Tongue (tissue), 3 donors: ENCODE measurements at places on chromosomes 12 and 14. TPM values are rescaled to one million over a fixed set of nuclear protein-coding genes. Genes with fewer than 3 reads are reported as not detected.

- DNase-seq: peak; percentile 84
Measured at GRCh38 chr12:57214398-57214781, 2.2 kb upstream of the NXPH4 start.

GRCh38 chr12:68521848-68522502 lies 88.7 kb upstream of the RAP1B start:
- DNase-seq: no peak

DNA sequence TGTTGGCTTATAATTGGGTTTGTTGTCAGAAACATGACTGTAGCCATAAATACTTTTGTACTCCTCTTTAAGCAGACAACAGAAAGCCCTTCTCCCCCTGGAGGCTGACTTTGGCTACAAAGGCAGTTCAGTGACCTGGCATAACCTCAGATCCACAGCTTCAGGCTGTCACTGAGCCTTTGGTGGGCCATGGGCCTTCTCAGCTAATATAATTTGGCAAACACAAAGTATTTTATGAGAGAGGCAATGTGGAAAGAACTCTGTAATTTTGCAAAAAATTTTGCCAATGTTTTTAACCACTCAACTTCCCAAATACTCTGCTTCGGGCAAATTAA lies 15.5 kb upstream of the MGP start:
- DNase-seq: no peak

DNA sequence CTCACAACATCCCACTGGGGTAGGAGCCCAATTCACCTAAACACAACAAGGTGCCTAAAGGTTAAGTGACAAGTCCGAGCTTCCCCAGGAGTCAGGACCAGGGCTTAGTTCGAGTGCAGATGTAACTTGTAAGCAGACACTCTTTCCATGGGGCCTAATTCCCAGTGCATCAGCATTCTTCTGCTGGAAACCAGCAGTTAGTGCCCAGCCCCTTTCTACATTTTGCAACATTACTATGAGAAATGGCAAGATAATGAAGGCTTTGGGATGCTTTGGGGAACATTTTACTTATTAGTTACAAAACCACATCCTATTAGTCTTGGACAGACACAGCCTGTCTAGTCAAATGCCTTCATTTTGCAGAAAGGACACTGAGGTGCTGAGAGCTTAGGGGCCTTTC lies 179.8 kb downstream of the CALM1 start:
- DNase-seq: no peak

DNA sequence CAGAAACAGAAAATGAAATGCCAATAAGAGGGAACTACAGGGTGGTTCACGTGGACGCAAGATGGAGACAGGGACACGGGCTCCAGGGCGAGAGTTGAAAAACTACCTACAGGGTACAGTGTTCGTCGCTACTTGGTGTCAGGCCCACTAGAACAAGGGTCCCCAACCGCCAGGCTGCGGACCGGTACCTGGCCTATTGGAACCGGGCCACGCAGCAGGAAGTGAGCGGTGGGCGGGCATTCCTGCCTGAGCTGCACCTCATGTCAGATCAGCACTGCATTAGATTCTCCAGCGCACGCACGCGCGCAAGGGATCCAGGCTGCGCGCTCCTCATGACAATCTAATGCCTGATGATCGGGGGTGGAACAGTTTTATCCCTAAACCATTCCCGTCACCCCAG lies 14.8 kb downstream of the INF2 start:
- DNase-seq: no peak

DNA sequence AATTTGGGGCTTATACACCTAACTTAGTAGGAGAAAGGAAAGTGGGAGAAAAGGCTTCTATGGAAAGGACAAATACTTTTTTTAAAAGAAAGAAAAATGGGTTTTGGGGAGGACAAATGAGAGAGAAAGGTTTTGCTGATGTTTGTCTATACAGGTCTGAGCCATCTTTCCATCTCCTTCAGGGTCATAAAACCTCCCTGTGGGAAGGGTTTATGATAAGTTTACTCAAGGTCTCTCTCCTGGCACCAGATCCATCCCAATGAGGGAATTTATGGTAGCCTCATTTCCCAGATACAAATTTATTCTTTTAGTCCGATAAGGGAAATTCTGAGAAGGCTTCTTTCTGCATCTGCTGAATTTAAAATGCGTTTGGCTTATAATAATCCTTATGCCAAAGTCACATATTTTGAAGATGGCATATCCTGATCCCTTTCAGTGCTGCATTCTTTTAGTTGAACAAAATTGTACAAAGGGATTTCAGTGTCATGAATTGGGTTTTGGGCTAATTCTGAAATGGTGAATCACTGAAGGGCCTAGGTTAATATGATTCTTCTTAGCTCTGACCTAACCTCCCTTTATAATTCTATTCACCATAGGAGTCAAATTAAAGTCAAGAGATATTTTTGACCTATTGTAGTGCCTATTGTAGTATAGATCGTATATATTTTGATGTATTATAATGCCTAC lies 173.5 kb upstream of the DYRK2 start:
- no peak for DNase-seq

DNA sequence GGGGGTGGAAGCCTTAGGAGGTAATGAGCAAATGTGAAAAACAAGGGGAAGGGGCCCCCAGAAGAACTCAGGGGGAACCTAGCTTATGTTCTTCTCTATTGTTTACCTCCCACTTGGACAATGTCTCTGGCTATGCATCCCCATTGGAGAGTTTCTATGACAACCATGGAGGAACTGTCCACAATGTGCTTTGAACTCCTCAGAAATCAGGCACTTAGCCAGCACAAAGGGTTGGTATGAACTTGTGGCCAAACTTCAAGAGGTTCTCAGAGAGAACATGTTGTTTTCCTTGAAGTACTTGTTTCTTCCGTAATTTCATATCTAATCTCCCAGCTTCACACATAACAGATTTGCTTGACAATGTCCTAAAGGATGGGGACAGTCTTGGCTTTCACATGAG lies 202.8 kb upstream of the PELI2 start:
- no peak for DNase-seq

DNA sequence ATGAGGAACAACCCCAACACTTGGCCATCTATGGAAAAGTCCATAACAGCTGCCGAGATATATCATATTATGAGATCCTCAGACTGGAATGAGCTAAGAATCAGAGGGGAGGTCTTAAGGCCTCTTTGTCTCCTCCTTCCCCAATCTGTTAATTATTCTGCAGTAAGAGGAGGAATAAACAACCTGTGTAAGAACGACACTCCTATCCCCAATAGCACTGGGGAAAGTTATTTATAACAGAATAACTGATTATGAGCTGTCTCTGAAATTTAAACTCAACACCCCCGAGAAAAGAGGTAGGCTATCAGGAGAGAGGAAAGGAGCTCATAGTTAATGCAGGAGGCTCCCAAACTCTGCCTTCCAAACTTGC lies 68.0 kb downstream of the NIN start:
- peak; percentile 16 for DNase-seq

GRCh38 chr14:36818794-36819384 lies 157.2 kb downstream of the PAX9 start:
- no peak for DNase-seq

GRCh38 chr14:24565766-24566165 lies 10.3 kb downstream of the CTSG start:
- no peak for DNase-seq

DNA sequence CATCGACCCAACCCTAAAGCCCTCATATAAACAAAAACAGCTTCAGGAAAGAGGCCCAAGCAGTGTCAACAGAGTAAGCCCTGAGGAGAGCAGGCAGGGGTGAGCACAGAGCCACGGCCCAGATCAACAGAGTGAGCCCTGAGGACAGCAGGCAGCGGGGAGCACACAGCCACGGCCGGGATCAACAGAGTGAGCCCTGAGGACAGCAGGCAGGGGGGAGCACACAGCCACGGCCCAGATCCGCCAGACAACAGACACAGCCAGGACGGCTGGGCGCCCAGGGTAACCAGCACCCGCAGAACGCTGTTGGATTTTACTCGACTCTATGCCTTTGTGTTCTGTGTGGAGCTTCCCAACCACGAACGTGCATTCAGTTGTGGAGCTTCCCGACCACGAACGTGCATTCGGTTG lies 15.0 kb downstream of the CCDC85C start:
- DNase-seq: no peak

GRCh38 chr12:100101000-100101399 lies 41.7 kb downstream of the BLTP3B start:
- DNase-seq: no peak

DNA sequence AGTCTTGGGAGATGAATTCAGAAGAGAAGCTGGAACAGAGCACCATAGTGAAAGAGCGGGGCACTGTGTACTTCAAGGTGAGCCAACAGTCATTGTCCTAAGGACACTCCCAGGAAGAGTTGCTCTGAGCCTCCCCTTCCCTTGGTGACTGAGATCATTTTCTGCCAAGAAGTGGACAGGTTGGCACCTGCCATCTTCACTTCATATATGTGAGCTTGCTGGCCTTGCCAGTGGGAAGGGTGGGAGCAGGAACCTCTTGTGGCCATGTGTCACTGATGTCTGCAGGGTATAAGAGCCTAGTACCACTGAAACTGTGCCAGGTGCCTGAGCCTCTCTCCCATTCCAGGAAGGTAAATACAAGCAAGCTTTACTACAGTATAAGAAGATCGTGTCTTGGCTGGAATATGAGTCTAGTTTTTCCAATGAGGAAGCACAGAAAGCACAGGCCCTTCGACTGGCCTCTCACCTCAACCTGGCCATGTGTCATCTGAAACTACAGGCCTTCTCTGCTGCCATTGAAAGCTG lies 5.3 kb downstream of the FKBP4 start:
- no peak for DNase-seq

DNA sequence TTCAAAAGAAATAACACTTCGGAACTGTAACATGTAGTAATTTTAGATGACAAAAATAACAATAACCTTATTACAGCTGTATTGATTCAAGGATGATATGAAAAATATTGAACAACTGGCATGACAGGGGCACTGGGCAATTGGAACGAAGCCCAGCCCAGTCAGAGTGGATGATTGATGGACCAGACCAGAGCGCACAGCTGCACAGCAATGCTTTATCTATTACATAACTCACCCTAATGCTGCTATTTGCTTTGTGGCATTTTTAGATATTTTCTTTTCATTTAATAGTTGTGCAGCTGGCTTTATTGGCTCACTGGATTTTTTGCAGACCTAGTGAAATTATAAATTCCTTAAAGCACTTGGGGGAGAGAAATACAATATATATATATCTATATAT lies 26.9 kb upstream of the FERMT2 start:
- peak; percentile 85 for DNase-seq

GRCh38 chr12:97907504-97907903 lies 444.9 kb downstream of the RMST start:
- no peak for DNase-seq

- no peak for DNase-seq
Measured at GRCh38 chr14:68873376-68873775, 80.5 kb upstream of the ZFP36L1 start.

DNA sequence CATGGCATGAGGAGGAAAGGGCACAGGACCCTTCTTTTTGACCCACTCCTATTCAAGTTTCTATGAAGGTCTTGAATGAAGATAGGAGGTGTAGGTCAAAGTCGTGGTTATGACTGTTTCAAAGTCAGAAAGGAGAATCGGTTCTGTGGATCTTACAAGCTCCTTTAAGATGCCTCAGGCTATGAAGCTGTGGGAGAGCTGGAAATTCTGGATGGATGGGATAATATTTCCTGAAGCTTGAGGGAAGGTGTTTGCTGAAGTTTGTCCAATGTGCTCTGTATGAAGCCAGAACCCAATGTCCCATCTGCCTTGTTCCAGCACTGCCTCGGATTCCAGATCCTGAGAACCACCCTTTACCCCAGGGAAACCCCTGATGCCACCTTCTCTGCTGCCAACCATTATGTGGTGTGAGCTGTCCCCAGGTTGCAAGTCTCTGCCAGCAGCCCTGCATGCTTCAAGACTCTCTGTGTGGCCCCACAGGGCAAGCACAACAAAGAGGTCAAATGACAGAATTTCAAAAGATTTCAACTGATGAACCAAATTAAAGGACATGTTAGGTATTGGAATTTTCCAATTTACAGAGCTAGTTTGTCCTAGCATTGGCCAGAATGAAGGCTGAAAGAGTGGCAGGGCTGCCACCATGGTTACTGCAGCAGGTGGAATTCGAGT lies 472.0 kb downstream of the RGS6 start:
- DNase-seq: no peak

DNA sequence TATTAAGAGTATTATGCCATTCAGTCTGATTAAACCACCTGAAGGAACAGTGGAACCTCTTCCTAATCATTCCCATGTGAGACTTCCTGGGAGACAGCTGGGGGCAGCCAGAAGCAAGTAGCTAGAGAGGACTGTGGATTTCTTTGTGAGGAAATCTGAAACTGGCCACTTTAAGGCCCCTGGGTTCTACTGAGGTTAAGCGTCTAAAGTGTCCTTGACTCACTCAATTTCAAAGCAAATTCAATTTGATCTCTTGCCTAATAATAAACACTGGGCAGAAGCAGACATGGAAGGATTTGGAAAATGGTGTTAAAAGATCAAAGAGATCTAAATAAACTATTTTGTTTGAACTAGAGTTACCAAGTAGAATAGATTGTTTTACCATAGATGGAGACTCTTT lies 909.9 kb downstream of the NRXN3 start:
- DNase-seq: no peak

- DNase-seq: no peak
Measured at GRCh38 chr14:68082698-68083291, 263.2 kb downstream of the RAD51B start.

DNA sequence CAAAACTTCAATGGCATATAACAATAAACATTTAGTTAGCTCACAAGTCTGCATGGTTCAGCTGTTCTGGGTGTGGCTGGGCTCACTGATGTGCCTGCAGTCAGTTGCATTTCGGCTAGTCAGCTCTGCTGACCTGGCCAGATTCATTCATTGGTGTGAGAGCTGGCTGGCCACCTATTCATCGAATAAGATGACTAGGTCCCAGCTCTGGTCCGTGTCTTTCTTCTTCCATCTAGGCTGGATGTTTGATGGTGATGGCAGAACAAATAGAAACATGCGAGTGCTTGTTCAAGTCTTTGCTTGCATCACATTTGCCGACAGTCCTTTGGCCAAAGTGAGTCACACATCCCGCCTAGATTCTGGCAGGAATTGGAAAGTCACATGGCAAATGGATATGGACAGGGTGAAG lies 203.3 kb upstream of the CRY1 start:
- no peak for DNase-seq

GRCh38 chr12:76024942-76025600 lies 6.5 kb downstream of the PHLDA1 start:
- no peak for DNase-seq

- peak; percentile 99 for DNase-seq
Measured at GRCh38 chr12:4276524-4277204, 3.1 kb downstream of the CCND2 start.

- peak; percentile 54 for DNase-seq
Measured at GRCh38 chr14:24430682-24431568, 1.2 kb downstream of the KHNYN start.

GRCh38 chr14:103156651-103157378 lies 33.6 kb downstream of the TNFAIP2 start:
- DNase-seq: no peak

OAS3 gene
- 8.8 TPM for total RNA-seq

TAS2R50 gene
- 10.7 TPM for total RNA-seq

KRT4 gene
- total RNA-seq: 420 TPM

INHBC gene
- total RNA-seq: not detected

PZP gene
- not detected for total RNA-seq

NANOG gene
- not detected for total RNA-seq
